SW 1271 (cell line): ENCODE measurements at places on chromosomes 2 and 18.

DNA sequence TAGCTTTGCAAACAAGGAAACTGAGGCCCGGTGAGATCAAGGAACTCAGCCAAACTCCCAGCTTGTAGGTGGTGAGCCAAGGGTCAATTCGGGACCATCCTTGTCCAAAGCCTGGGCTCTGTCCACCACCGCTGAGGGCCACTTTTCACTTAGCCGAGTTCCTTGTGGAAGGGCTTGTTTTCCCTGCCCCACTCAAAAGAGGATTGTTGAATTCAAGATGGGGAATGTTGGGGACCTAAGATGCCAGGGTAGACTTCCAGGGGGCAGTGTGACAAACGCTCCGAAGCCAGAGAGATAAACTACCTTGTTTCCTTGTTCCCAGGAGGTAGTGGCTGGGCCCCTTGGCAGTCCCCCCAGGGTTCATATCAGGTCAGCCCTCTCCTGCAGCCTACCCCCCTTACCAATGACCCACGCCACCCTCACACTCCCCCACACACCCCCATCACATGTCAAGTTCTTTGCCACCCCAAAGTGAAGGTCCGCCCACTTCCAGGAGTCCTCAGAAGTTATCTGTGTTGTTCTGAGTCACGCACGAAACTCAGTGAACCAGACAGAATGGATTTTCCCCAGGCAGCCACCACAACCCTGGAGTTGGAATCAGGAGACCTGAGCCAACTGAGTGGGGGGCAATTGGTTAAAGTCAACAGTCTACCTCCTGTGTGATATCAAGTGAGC, 10.3 kb upstream of the ATOH8 start:
- DNase-seq: no peak

DNA sequence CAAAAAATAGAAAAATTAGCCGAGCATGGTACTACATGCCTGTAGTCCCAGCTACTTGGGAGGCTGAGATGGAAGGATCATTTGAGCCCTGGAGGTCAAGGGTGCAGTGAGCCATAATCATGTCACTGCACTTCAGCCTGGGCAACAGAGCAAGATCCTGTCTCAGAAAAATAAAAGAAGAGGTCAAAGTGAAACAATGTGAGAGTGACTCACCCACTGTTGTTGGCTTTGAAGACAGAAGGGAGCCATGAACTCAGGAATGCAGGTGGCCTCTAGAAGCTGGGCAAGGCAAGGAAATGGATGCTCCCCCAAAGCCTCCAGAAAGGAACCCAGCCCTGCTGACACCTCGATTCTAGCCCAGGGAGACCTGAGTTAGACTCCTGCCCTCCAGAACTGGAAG, 3.7 kb upstream of the TMEM214 start:
- DNase-seq: no peak

GRCh38 chr2:132593171-132593570, 76.8 kb downstream of the LYPD1 start:
- DNase-seq: no peak

DNA sequence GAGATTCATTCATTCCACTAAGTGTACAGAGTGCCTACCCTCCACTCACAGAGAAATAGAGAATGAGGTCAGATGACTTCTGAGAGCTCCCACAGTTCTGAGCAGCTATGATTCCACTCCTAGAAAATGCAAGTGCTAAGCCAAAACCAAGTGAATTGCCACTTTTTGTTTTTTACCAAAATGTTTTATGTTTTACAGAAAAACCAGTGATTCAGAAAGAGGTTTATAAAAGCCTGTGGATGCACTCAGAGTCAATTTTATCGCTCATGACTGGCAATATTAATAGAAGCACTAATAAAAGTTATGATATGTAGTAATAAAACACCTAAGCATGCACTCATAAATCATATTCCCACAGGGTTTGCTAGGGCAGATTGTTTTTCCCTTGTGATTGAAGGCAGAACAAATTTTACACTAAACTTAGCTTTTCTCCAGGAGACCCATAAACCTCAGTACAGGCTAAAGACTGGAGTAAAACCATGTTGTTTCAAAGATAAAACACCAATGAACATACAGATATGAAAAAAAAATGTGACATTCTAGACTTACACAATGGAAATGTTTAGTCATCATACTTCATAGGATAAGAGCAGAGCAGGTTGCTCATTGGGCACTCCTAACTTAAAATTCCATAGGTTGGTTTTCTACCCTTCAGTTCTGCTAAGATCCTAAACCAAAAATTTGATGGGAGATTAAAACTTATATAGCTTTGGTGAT, 67.5 kb downstream of the PDK1 start:
- no peak for DNase-seq

GRCh38 chr2:141611981-141612380, 518.8 kb downstream of the LRP1B start:
- no peak for DNase-seq

DNA sequence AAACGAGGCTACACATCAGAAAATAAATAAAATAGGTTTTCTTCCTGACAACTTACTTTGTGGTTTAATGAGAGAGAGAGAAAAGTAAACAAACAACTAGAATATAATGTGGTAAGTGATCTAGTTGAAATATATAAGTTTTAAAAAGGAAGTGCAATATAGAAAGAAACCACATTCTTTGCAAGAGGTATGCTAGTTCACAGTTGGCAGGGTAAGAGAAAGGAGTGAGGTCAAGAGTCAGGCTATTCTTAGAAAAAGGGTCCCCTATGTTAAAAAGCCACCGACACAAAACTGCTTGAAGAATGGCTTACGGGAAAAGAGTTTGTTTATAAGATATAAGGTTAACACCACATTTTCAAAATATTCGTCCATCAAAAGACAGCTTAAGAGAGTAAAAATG, 462.1 kb downstream of the ERBB4 start:
- DNase-seq: no peak

GRCh38 chr2:150063931-150064548, 423.4 kb downstream of the RND3 start:
- no peak for DNase-seq

GRCh38 chr2:15241201-15241600, 319.9 kb downstream of the NBAS start:
- DNase-seq: no peak

DNA sequence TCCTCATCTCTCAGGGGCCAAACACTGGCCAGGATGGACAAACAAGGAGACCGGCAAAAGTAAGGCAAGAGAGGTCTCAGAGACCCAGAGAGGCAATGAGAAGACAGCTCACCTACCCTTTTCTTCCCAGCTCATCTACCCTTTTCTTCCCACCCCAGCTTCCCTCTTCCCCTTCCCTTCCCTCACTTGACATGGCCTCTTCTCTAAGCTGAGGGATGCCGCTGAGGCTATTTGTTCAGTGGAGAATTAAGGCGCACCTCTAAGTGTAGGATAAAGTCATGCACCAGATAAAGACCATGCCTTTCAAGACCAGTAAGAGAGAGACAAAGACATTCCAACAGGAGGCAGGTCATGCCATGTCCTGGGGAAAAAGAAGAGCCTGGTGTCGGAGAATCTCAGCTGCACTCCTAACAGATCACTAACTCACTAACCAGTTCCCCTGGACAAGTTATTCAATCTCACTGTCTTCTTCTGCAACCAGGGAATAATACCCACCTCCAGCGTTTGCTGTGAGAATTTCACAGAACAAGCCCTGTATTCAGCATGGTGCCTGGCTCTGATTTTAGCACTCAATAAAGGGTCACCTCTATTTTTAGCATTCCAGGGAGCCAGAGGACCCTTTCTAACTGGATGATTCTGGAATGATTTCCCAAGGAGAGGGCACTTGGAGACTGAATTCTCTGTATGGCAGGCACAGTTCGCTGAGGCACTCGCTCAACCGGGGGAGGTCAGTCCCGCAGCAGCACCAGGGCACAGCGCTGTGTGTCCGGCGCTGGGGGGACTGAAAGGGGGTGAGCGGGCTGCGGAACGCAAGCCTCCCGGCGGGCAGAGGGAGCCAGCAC, 3.0 kb upstream of the FOSL2 start:
- DNase-seq: no peak

- DNase-seq: no peak
Measured at GRCh38 chr2:132732694-132733093, 62.7 kb upstream of the LYPD1 start.

- DNase-seq: no peak
Measured at GRCh38 chr2:186135686-186136085, 350.4 kb upstream of the ZC3H15 start.

GRCh38 chr18:56470406-56471351, 167.7 kb downstream of the TXNL1 start:
- no peak for DNase-seq

GRCh38 chr2:118291251-118291880, 203.1 kb downstream of the INSIG2 start:
- DNase-seq: no peak

GRCh38 chr2:217338306-217338916, 478.5 kb upstream of the TNP1 start:
- peak; percentile 4 for DNase-seq

GRCh38 chr2:240933048-240933965, 27.2 kb downstream of the CROCC2 start:
- DNase-seq: no peak

- no peak for DNase-seq
Measured at GRCh38 chr2:4792126-4792525, 900.1 kb upstream of the SOX11 start.

- DNase-seq: no peak
Measured at GRCh38 chr2:15811367-15811766, 129.0 kb upstream of the MYCN start.

GRCh38 chr2:95276244-95276887, 2.1 kb downstream of the PROM2 start:
- DNase-seq: no peak

- no peak for DNase-seq
Measured at GRCh38 chr2:20614201-20615067, 36.5 kb downstream of the HS1BP3 start.

GRCh38 chr2:38037757-38038621, 38.0 kb downstream of the CYP1B1 start:
- no peak for DNase-seq

- no peak for DNase-seq
Measured at GRCh38 chr2:67900826-67901225, 162.0 kb downstream of the C1D start.

DNA sequence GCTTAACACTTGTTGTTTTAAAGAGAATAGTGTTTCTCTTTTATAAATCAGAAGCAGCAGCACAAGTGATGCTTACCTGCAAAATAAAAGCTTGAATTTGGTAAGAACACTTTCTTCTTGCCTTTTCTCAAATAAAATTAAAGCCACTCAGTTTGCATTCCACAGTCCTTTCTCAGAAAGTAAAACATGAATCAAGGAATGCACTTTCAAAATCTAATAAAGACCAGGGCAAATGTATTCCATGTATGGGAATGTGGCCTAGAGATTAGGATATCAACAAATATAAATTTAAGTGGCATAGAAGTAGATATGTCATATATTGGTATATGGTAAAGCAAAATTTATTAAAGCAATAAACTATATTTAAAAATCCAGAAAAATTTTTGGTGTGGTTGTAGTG, 352.8 kb downstream of the THSD7B start:
- DNase-seq: no peak

GRCh38 chr2:217793566-217794132, 209.1 kb downstream of the TNS1 start:
- no peak for DNase-seq

DNA sequence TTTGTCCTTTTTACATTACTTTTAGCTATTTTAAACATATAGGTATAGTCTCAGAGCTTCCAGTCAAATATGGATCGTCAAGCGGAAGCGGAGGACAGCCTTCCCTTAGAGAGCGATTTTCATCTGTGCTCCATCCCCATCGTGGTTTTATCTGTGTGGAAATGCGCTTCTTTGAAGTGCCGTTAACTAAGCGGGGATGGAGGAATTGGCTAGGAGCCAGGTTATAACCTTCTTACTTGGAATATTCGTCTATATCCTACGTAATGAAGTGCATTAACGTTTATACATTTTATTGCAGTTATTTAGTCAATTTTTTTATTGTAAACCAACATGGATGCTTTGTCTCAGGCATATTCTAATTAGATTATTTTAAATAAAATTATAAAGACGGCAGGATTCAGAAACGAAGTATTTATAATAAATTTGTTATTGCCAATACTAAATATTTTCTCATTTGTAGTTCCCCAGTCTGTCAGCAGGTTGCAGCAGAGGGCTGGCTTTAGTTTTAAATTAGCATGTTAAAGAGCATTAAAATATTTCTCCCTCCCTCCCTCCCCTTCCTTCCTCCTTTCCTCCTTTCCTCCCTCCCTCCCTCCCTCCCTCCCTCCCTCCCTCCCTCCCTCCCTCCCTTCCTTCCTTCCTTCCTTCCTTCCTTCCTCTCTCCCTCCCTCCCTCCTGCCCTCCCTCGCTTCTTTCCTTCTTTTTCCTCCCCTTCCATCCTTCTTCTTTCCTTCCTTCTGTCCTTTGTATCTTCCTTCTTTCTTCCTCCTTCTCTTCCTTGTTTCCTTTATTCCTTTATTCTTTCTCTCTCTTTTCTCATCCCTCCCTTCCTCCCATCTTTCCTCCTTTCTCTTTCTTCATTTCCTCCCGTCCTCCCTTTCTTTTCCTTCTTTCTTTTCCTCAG, 80.6 kb upstream of the DOCK10 start:
- no peak for DNase-seq

DNA sequence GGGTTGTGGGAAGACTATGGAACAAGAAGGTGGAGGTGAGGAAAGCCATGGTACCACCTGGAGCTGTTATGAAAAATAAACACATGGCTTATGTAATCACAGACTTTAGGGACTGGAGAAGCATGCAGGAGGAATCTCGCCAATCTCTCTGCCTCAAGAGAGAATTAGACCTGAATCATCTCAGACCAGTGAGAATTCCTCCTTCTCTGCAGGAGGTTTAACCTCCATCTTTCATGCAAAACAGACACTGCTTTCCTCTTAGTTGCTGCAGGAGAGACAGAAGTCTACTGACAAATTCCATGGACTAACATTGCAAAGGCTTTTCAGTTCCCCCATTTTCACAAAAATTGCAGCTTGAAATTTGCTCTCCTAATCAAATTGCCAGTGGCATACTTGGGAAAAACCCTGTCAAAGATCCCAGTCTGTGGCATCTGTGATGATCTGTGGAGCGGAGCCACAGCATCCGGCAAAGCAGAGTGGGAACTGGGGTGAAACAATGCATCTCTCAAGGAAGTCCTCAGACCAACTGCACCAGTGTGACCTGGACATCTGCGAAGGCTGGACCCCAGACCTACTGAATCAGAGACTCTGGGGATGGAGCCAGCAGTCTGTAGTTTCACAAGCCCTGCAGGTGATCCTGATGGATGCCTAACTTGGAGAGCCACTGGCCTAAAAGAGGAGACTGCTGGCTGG, 28.6 kb upstream of the NCKAP5 start:
- DNase-seq: no peak

- no peak for DNase-seq
Measured at GRCh38 chr18:25457126-25457525, 105.2 kb upstream of the ZNF521 start.

DNA sequence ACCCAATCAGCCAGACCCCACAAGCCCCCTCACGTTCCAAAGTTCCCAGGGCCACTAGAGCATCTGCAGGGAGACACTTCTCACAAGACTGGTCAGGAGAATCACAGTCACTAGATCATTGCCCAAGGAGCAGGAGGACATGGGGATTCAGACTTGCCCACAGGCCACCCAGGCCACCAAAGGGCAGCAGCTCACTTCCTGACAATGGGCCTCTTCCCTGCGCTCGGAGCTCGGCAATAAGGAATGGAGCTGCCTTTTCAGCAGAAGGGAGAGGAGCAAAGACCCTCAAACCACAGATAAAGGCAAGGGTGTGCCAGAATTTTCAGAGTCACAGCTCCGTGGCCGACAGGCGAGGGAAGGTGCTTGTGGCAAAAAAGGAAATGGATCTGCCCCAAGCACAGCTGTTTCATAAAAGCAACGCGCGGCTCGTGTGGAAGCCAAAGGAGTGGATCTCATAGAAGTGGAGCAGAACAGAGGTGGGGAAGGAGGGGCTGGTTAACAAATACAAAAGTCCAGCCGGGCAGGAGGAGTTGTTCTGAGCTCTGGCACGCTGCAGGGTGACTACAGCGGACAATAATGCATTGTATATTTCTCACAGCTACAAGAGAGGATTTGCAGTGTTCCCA, 72.1 kb downstream of the EDAR start:
- DNase-seq: no peak
